NCI-H446 treated with DMSO at 0.1 percent for 48 hours (cell line): ENCODE measurements at places on chromosomes 7 and 10.

DNA sequence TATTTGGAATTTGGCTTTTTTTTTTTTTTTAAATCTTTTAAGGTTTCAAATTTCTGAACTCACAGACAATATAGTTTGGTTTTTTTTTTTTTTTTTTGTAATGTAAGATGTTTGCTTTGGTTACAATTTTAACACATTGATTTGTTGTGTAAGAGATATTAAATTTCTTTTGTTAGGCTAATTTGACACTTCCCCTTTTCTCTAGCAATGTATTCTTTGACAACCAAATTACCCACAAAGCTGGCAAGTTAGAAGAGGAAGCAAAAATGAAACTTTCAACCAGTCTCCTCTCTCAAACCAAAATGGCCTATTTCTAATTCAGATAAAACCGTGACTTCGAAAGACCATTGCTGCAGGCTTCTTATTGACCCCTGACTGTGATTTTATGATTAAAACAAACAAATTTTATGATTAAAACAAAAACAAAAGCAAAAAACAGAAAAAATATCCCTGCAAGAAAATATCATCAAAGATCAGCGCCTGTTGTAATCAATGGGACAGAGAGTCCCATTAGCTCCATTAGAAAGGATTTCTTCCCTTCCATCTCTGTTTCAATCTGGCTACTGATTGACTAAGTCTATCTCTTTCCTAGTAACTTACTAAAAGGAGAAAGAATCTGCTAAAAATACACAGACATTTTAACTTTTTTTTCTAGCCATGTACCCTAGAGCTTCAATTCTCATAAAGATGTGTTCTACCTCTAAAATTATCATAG is 489.2 kb downstream of the MDFIC start:
- DNase-seq: no peak

- no peak for DNase-seq
These were observed 5.0 kb downstream of the ABCB8 start for GRCh38 chr7:151032936-151033863.

GRCh38 chr10:124106241-124106879 is 13.0 kb upstream of the CHST15 start:
- DNase-seq: no peak

DNA sequence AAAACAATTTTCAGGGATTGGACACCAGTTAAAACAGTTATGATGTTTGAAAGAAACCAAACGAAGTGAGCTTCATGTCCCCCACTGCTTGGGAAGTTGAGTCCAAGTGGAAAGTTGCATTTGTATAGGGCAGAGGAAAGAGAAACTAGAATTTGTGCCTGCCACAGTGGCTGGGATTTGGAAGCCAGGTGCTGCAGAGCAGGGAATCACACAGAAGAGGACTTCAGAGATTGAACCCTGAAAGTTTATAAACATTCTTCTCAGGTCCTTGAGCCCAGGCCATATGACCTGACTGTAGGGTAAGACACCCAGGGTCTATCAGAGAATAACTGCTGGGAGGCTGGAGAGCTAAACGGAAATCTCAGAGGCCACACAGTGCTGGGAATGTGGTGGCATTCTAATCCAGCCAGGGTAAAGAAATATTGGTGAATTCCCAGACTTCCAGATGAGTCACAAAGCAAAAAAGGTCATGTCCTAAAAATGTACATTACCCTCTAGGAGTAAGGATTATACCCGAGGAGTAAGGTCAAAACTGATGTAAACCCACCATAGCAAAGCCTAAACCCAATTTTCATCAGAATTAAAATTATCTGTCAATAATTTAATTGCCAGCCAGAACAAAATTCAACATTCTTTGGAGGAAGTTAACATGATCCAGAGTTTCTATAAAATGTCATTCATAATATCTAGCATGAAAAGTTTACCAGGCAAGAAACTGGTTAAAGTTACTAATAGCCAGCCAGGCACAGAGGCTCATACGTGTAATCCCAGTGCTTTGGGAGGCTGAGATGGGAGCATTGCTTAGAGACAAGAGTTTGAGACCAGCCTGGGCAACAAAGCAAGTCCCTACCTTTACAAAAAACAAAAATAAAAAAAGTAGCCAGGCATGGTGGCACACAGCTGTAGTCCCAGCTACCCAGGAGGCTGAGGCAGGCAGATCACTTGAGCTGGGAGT is 31.2 kb downstream of the TOMM7 start:
- DNase-seq: no peak

DNA sequence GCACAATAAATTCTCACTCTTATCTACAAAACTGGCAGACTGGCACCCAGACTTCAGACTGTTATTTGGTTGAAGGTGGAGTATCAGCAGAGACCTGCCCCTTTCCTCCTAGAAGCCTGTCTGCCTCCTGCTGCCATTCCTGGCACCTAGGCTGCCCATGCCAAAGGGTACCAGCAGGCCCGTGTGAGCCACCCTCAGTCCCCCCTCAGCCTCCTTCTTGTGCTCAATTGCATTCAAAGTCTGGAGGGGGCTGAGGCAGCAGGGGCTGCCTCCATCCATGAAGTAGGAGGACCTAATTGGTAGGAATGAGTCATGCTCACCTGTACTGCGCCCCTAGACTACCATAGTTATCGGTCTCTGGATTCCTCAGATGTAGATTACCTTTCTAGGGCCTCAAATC is 440.9 kb upstream of the GRM3 start:
- DNase-seq: no peak
